Neural progenitor cell (in vitro differentiated cells): ENCODE measurements at places on chromosomes 7 and 10. TPM values are rescaled to one million over a fixed set of nuclear protein-coding genes. Genes with fewer than 3 reads are reported as not detected.

Gene WIPF3
- total RNA-seq, result 5.2 and 5.5 TPM in 2 replicates

Gene MKX
- total RNA-seq, result 0.22 TPM in 1 of 2 replicates, not detected in the other

Gene PPP1R17
- 0.09 TPM in 1 of 2 replicates, not detected in the other for total RNA-seq

DNA sequence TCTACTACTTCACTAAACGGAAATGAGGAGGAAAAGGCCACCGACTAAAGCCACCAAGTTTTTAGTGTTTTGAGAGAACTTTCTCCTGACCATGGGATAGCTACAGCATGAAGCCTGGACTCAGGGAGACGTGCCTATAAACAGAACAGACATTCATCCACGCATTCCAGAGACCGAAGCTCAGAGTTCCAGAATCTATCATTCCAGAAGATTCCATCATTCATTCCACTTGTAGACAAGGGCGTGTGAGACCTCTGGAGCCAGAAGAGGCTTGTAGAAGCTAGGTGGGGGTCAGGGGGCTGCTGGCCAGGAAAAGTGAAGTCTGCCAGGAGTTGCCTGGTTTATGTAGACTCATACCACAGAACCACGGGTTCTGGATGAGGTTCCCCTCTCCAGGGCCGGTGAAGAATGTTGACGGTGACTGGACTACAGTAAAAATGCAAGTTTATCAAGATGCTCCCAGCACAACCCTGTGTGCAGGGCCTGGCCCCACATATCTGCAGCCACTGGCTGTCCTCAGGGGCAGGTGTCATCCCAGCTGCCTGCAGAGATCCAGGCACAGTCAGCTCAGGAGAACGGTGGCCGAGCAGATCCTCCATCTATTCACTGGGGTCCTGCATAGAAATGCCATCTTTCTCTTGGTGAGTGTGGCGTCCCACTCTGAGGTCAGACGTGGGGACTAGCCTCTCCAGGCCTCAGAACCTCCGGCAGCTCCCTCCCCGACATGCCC, 215.7 kb downstream of the USP6NL start:
- no peak overlapping the region for H3K27ac ChIP-seq
- no peak for DNase-seq
- H3K4me3 ChIP-seq, result no peak overlapping the region
- no peaks in the 10 kb centered on the region for H3K36me3 ChIP-seq
- no peaks in the 10 kb centered on the region for H3K4me1 ChIP-seq

Gene PROSER2
- total RNA-seq, result 2.0 and 2.3 TPM in 2 replicates

- H3K27ac ChIP-seq, result no peak overlapping the region
- DNase-seq, result no peak
- H3K36me3 ChIP-seq, result no peaks in the 10 kb centered on the region
- H3K27me3 ChIP-seq, result no peaks in the 10 kb centered on the region
- no peaks in the 10 kb centered on the region for H3K4me1 ChIP-seq
These were observed 136.9 kb upstream of the PRSS1 start for GRCh38 chr7:142612237-142612881.

- peaks cover 55% of the 10 kb centered on the region for H3K4me1 ChIP-seq
- H3K36me3 ChIP-seq, result no peaks in the 10 kb centered on the region
- no peaks in the 10 kb centered on the region for H3K27me3 ChIP-seq
- no peak for DNase-seq
These were observed 36.2 kb downstream of the WBP1L start for GRCh38 chr10:102779680-102780526.

DNA sequence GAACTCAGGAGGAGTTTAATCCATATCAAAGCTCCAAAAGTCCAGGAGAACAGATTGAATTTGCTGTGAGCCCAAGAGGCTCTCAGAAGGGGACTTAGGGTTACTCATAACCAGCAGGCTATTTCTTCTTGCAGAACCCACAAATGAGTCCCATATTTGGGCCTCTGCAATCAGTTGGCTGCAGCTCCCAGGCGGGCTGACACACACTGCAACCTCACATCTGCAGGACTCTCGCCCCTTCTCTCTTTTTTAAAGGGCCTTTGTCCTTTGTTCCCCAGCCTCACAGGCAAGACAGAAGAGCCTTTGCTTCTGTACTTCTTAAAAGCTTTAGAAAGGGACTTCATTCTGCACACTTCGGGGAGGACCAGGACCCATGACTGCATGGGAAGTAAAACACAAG, 26.7 kb downstream of the CREB3L2 start:
- H3K36me3 ChIP-seq, result no peaks in the 10 kb centered on the region
- H3K4me3 ChIP-seq, result no peak overlapping the region
- peak overlapping the region; percentile 77 for H3K27ac ChIP-seq
- H3K27me3 ChIP-seq, result no peaks in the 10 kb centered on the region
- H3K4me1 ChIP-seq, result peaks cover 31% of the 10 kb centered on the region

DNA sequence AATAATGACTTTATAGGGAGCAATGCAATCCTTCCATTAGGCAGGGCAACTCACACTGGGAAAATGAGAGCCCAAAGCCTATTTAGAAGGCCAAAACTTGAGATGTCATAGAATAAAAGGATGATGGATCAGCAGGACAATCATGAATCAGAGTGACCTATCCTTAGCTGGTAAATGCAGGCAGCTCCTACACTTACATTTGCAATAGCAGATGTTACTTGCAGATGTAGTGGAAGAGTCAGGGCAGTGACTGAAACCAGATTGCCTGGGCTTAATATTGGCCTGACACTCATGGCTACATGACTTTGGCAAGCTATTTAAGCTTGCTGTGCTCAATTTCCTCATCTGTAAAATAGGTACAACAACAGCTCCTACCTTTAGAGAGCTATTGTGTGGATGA, 98.7 kb downstream of the PRTFDC1 start:
- peaks cover 29% of the 10 kb centered on the region for H3K4me1 ChIP-seq
- H3K36me3 ChIP-seq, result no peaks in the 10 kb centered on the region

Gene SPDYE2
- total RNA-seq, result not detected in 2 replicates

DNA sequence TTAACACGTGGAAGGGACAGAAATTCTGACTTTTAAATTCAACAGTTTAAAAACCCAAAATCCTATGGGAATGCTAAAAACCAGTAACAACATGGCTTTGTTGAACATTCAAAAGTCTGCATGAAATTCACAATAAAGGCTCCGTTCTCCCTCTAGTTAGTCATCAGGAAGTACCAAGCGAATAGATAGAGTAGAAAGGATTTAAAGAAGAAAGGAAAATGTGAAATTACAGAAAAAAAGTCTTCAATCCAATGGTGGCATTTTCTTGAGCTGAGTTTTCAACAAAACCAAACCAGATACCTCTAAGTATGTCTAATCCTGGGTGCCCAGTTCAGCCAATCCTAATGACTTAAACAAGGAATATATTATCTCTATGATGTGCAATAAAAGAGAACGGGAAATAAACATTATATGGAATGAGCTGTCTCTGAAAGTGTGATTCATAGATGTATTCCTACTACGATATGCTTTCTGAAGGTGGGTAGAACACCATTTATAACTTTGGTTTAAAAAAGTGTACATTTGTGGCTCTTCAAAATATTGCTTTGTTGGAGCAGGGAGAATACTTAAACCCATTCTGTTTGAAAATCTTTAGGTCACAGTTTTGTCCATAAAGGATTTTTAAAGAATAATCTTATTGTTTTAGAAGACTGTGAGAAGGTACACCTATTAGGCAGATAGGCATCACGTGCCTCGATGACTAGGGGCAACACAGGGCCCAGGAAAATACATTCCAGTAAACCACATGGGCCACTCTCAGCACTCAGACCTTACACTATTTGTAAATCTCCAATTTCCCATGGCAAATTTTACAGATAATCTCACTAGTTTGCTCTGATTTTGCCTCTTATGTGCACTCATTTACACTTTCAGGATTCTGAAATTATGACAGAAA, 87.7 kb downstream of the CUBN start:
- no peak for DNase-seq
- no peak overlapping the region for H3K27ac ChIP-seq
- H3K4me3 ChIP-seq, result no peak overlapping the region
- no peaks in the 10 kb centered on the region for H3K4me1 ChIP-seq

Gene OR6B1
- not detected in 2 replicates for total RNA-seq

GRCh38 chr7:22565315-22565811, 65.4 kb upstream of the STEAP1B start:
- H3K4me1 ChIP-seq, result peaks cover 20% of the 10 kb centered on the region
- H3K4me3 ChIP-seq, result no peak overlapping the region
- no peak overlapping the region for H3K27ac ChIP-seq
- DNase-seq, result no peak
- no peaks in the 10 kb centered on the region for H3K36me3 ChIP-seq
- H3K27me3 ChIP-seq, result no peaks in the 10 kb centered on the region

DNA sequence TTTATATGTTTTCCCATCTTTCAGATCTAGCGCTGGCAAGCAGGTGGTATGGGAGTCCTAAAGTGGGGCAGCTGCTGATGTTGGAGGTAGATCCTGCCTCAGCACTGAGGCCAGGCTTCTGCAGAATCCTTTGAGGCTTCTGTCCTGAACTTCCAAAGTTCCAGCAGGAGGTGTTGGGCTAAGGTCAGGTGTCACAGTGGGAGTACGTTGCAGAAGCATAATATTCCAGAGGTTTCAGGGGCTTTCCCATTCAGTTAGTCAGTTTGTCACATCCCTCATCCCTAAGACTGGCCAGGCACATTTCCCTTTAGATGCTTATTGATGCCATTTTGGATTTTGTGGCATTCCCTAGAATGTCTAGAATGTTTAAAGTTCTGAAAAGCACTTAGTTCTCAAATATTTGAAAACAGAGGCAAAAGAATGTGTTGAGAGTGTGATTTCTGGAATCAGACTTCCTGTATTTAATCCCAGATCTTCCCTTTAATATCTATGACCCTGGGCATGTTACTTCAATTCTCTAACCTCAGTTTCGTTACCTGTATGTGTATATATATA, 319.1 kb upstream of the PHYHIPL start:
- H3K27me3 ChIP-seq, result no peaks in the 10 kb centered on the region
- no peak for DNase-seq
- no peaks in the 10 kb centered on the region for H3K36me3 ChIP-seq
- H3K4me1 ChIP-seq, result no peaks in the 10 kb centered on the region

- H3K4me1 ChIP-seq, result no peaks in the 10 kb centered on the region
- H3K4me3 ChIP-seq, result no peak overlapping the region
- no peaks in the 10 kb centered on the region for H3K27me3 ChIP-seq
- H3K36me3 ChIP-seq, result no peaks in the 10 kb centered on the region
These were observed 21.3 kb upstream of the LIPF start for GRCh38 chr10:88642963-88643362.

GRCh38 chr7:18119985-18120384, 92.3 kb upstream of the PRPS1L1 start:
- H3K4me3 ChIP-seq, result no peak overlapping the region
- peak; percentile 50 for DNase-seq
- no peaks in the 10 kb centered on the region for H3K27me3 ChIP-seq
- H3K4me1 ChIP-seq, result peaks cover 16% of the 10 kb centered on the region
- no peaks in the 10 kb centered on the region for H3K36me3 ChIP-seq
- H3K27ac ChIP-seq, result no peak overlapping the region

DNA sequence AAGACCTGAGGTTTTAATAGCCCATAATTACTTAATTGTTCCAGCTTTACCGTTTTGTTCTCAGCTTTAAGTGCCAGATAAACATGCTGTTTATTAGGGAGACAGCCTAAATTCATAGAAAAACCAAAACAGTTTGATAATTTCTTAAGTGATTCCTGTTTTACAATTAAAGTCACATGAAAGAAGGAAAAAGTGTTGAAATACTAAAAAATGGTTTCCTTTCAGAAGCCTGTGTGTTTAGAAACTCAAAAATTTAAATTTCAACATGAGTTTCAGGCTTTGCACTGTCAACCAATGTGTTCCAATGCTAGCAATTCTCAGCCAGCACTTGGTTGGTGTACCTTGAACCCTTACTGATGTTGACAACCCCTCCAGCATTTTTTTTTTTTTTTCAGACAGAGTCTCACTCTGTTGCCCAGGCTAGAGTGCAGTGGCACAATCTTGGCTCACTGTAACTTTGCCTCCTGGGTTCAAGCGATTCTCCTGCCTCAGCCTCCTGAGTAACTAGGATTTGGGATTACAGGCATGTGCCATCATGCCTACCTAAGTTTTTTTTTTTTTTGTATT, 135.3 kb downstream of the ICA1 start:
- H3K27me3 ChIP-seq, result no peaks in the 10 kb centered on the region
- H3K4me3 ChIP-seq, result no peak overlapping the region
- no peaks in the 10 kb centered on the region for H3K4me1 ChIP-seq
- no peak overlapping the region for H3K27ac ChIP-seq
- no peaks in the 10 kb centered on the region for H3K36me3 ChIP-seq

DNA sequence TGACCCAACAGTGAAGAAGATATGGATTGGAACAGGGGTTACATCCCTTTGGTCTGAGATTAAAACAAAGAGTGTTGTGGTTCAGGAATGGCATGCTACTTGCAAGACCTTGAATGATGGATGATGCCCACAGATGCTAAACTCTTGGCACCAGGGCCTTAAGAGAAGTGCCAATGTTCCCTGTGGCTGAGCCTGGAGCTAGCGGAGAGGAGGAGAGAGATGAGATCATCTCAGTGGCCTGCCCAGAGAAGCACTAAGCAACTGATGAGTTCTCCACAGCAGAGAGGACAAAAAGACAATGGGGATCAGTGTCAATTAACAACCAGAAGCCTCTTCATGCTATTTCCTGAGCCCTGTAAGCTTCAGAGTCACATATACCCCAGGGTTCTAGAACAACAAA, 97.8 kb downstream of the ELAPOR2 start:
- DNase-seq, result no peak
- no peak overlapping the region for H3K4me3 ChIP-seq
- H3K36me3 ChIP-seq, result peaks cover 11% of the 10 kb centered on the region
- peaks cover 39% of the 10 kb centered on the region for H3K4me1 ChIP-seq

DNA sequence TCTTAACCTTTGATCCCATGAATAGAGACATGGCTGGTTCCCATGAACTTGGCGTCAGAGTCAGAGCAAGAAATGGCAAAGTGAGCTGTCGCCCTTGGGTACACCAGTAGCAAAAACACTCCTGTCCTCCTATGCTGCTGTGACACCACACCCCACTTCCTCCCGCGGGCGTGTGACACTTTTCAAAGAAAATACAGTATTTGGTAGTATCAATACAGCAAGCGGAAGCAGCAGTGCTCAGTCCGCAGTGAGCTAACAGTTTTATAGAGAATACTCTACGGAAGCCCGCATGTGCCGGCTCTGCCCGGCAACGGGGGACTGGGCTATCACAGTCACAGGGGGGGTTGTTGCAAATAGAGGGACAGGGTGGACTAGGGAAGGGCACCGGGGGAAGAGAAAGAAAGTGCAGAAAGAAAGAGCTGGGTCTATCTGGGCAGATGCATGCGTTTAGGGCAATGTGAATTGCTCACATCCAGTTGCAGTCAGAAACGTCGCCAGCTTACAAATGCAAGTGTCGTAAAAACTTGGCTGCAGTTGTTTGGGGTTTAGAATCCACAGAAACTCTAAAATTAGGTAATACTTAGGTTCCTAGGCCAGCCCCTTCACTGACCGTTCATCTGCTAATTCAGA, 49.8 kb downstream of the PRKCQ start:
- no peak overlapping the region for H3K27ac ChIP-seq
- no peaks in the 10 kb centered on the region for H3K27me3 ChIP-seq
- no peaks in the 10 kb centered on the region for H3K36me3 ChIP-seq
- H3K4me3 ChIP-seq, result no peak overlapping the region

Gene RBAK
- 14.8 and 24.5 TPM in 2 replicates for total RNA-seq
